ENCODE measurements at places on chromosomes 12 and 14.

- DNase-seq, result no peak
These were observed 136.4 kb downstream of the KIF26A start for GRCh38 chr14:104274806-104275205.

DNA sequence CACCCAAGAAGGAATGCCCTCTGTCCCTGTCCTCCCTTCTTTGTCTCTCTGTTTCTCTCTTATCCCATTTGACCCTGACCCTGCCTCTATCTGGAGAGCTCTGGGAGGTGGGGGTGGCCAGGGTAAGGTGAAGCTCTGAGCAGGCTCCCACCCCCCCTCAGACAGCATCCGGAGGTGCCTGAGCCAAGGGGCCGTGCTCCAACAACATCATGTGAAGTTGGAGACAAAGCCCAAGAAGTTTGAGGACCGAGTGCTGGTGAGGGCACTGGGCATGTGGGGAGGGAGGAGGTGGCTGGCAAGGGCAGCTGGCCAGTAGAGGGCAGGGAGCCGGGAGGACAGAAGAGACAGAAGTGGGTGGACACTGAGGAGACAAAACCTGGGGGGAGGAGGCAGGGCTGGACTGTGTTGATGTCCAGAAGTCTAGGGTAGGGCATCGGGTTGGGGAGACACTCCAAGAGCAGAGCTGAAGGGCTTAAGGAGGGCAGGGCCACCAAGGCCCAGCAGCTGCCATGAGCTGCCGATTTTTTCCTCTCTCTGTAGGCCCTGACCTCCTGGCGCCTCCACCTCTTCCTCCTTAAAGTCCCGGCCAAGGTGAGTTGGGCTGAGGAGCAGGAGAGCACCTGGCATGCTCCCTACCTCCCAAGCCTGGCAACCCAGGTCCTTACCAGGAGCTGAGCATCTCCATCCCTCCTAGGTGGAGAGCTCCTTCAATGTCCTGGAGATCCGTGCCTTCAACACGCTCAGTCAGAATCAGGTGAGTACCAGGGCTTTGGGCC, 1.9 kb downstream of the CARMIL3 start:
- DNase-seq, result no peak

DNA sequence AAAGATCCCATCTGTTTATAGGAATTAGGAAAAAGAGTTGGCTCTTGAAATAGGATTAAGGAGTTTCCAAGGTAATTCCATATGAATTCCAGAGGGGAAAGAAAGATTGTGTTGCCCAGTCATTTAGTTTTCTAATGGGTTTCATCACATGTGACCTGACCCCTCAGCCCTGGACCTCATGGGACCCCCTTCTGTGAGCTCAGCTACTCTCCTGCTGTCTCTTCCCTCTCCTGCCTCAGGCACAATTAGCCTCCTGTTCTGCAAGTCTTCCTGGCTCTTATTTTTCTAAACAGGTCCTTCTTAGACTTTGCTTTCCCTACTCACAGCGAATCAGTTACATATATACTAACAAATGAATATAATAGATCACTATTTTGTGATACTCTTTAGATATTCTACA, 237.7 kb downstream of the TRHDE start:
- no peak for DNase-seq

- DNase-seq, result no peak
These were observed 7.7 kb downstream of the KCNA5 start for GRCh38 chr12:5051334-5051733.

- peak; percentile 67 for DNase-seq
These were observed 1.9 kb upstream of the SCFD1 start for GRCh38 chr14:30620178-30620577.

GRCh38 chr12:2673966-2674810, 120.6 kb upstream of the FKBP4 start:
- DNase-seq, result no peak

- no peak for DNase-seq
These were observed 699 bp upstream of the HOXC11 start for GRCh38 chr12:53972152-53972702.

- no peak for DNase-seq
These were observed 74.8 kb upstream of the DICER1 start for GRCh38 chr14:95231966-95232633.

DNA sequence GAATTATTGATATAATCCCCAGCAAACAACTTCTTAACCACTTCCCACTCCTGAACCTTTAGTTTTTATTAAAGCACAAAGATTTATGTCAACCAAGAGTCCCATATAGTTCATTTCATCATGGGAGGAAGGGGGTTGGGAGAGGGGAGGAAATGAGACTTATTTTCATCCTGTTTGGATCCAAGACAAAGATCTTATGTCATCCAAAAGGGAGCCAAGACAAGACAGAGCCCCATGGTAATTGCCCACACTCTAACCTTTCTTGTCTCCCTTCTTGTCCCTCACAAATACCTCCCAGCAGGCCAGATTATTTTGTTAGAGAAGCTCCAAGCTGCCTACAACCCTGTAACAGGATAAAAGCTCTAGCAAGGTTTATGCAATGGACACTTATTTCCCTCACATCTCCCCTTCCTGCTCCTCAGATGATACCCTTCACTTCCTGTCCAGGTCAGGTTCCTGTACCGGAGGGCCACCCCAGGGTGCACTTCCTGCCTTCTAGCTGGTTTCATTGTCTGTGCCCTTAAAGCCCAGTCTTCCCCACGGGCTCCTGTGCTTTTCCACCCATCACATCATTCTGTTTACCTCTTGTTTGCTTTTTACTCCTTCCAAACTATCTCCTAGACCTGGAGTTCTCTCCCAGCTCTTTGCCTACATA, 123.7 kb upstream of the MDM1 start:
- no peak for DNase-seq

- DNase-seq, result peak; percentile 78
These were observed at the start of gene C14orf39 for GRCh38 chr14:60485598-60486251. C14orf39 (minus strand) TSS chr14:60486063; CDS start chr14:60485078, 985 bp downstream.

- DNase-seq, result no peak
These were observed 366.8 kb downstream of the VRK1 start for GRCh38 chr14:97164021-97164420.

DNA sequence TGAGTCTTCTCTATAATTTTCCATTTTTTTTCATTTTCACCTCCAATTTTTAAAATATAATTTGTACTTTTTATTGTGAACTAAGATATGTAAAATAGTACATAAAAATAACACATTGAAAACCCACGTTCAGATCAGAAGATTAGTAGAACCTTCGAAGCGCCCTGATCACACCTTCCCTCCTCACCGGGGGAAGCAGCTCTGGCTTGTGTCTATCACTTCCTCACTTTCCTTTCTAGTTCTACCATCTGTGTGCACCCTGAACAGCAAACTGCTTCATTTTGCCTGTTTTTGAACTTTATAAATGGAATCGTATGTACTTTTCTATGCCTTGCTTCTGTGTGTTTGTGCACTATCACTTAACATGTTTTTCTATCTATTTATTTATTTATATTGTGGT, 11.8 kb upstream of the CD27 start:
- no peak for DNase-seq

DNA sequence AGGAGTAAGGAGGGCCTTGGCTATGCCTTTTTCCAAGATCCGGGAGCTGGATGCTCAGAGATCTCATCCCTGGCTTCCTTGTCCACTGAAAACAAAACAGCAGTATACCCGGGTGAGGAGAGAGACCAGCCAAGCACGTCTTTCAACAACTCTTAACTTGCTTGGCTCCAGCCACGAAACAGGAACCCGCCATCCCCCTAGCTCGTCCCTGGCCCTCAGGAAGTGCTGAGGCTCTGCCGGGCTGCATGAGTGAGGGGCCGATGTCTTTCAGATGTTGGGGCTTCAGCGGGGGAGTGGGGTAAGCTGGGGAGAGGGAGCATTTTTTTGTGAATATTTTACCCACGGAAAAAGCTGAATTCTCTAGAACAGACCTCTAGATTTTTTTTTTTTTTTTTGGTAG, 231.1 kb downstream of the CACNA1C start:
- DNase-seq, result no peak

- peak; percentile 33 for DNase-seq
These were observed 4.4 kb downstream of the RNF10 start for GRCh38 chr12:120538281-120539156.

- no peak for DNase-seq
These were observed 107.7 kb downstream of the ESR2 start for GRCh38 chr14:64186231-64187129.

DNA sequence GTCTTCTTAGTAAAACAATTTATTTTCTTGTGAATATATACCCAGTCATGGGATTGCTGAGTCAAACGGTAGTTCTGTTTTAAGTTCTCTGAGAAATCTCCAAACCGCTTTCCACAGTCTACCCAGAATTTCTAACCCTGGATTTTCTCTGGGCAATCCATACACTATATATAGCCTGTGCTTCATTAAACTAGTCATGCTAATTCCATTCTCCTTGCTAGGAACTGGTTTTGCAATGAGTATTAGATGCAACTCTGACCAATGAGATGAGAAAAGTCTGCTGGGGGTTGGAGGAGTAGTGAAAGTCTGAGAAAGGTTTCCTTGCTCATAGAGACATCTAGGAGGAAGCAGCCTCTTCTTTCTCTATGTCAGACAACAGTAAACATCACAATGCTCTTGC, 196.1 kb upstream of the CDKN3 start:
- no peak for DNase-seq

GRCh38 chr14:31122098-31122611, 85.4 kb downstream of the HECTD1 start:
- DNase-seq, result no peak

DNA sequence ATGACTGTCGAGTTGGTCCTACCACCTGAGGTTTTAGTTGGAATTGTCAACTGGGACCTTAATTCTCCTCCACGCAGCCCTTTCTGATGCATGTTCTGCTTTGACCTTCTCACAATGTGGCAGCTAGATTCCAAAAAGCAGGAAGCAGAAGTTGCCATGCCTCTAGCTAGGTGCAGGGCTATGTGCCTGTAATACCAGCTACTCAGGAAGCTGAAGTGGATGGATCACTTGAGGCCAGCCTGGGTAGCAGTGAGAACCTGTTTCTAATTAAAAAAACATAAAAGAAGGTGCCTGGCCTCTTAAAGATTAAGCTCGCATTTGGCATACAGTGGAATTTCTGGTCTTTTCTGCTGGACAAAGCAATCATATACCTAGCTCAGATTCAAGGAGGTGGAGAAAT, 77.1 kb downstream of the FGD4 start:
- no peak for DNase-seq

- no peak for DNase-seq
These were observed at the start of gene KCNK10 for GRCh38 chr14:88323086-88323522. KCNK10 (minus strand) TSS chr14:88323269; CDS start chr14:88322798, 471 bp downstream.

GRCh38 chr12:46158501-46158900, 110.3 kb downstream of the SLC38A1 start:
- DNase-seq, result no peak

DNA sequence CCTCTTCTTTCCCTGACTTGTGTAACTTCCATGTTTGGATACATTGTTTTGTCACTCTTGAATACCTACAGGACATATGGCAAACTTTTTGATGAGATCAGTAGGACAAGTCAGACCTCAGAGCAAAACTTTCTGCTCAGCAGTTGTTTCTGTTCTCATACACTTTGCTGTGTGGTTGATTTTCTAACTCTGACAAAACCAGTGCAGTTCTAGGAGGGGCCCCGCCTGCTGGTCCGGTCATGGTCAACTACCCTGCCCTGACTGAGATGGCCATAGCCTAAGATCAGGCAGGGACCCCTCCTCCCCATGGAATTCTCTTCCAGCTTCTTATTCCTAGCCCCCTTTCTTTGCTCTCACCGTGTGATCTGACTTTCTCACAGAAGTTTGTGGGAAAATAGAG, 92.8 kb downstream of the OTOGL start:
- no peak for DNase-seq

DNA sequence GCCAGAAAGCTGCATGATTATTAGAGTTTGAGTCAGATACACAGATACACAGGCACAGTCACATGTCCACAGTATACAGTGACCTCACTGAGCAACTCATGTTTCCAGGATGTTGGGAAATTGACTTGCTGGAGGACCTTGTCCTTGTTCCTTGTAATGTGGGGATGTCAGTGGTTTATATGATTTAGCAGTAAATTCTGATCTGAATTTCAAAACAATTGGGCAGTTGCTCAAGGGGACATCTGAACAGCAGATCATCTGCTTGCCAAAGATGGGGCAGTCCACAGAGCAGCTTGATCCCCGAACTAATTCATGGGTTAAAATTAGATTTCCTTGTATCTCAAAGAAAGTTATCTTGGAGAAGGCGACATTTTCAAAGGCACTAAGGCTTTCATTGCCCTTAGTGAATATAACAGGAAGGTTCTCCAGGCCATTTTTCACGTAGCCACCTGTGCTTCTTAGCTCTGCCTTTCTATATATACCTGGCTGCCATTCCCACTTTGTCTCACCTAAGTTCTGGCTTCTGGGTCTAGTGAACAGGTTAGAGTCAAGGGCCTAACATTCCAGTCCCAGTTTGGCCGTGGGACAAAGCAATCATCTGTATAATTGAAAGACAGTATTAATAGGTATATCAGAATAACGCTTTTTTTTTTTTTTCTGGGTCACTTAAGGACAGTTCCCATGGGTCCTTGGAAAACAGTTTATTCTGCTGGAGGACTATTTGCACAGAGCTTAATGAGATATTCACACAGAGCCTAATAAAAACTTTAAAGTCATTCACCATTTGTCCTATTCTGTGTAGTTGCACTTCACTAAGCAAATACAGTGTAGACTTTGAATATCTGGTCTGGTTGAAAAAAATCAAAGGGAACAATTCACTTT, 64.9 kb upstream of the STRN3 start:
- DNase-seq, result peak; percentile 77

GRCh38 chr12:78966062-78966461, 101.5 kb downstream of the SYT1 start:
- no peak for DNase-seq

GRCh38 chr14:22438742-22439141, 150.3 kb downstream of the DAD1 start:
- no peak for DNase-seq

- no peak for DNase-seq
These were observed 56.4 kb downstream of the RASSF9 start for GRCh38 chr12:85779768-85780167.

DNA sequence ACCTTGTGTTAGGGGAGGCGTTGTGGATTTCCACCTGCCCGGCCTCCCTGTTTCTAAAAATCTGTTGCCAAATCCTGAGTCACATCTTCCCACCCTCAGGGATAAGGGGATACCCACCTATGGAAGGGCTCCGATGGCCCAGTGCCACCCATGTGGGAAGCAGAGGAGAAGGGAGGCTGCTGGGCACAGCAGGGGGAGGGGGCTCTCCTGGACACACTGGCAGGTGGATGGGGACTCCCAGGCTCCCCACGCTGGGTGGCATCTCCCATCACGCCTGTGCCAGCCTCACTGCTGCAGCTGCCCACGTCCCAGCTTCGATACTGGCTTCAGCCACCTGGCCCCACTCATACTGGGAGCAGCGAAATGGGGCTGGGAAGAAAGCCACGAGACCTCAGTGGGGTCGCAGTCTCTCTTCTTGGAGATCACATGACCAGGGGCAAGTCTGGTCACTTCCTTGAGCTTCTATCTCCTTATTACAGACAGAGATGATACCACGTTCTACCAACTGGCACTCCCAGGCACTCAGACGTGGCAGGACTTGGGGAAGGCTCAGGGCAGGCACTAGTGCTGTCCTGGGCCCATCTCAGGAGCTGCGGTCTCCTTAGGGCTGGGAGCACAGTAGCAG, 72.2 kb downstream of the PITPNM2 start:
- no peak for DNase-seq

DNA sequence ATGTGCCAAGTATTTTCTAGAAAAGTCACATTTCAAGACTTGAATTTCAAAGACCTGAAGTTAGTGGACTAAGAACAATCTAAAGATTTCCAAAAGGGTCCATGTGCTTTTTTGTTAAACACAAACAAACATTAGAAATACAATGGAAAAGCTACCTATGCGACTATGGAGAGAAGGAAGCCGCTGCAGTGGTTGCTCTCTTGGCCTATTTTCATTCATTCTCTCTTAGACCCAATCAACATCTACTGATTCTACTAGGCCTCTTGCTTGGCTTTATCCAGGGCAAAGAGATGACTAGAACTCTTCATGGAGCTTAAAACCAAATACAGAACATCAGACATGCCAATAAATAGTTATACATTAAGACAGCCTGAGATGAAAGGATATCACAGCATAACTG, 9.9 kb downstream of the FGD6 start:
- DNase-seq, result no peak

Measured in HTR-8/SVneo (cell line).